ENCODE measurements at places on chromosomes 2 and 18.

DNA sequence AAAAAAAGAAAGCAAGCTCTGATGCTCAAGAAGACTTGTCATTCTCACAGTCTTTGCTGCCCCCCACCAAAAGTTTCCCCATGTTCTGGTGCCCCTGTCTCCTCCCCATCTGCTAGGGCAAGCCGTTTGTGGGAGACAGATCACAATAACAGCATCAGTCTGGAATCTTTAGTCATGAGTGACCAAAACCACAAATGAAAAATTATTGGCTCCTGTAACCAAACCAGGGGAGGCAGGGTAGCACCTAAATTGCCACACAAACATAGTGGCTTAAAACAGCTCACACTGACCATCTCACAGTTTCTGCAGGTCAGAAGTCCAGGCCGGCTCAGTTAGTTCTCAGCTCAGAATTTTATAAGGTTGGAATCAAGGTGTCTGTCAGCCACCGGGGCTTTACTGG is 9.1 kb upstream of the B3GNT7 start:
- no peak for DNase-seq

GRCh38 chr2:144147356-144147755 is 372.6 kb downstream of the ZEB2 start:
- no peak for DNase-seq

DNA sequence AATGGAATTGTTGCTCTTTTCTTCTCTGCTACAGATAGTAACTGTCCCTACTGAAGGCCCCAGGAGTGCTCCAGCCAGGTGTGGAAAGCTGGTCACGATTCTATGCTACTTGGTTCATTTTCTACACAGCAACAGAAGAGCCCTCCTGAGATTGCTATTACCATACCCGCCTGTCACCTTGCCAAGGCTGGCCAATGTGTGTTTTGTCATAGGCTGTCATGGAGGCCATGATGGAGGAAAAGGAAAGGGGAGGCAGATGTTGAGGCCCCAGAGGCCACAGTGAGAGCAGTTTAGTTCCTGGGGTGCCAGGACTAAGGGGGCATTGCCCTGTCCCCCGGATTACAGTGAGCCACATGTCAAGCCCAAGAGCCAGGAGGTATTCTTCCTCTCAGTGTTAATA is 952 bp downstream of the ELMOD3 start:
- DNase-seq = no peak

- DNase-seq = no peak
Measured at GRCh38 chr18:10114717-10115463, 201.1 kb downstream of the VAPA start.

DNA sequence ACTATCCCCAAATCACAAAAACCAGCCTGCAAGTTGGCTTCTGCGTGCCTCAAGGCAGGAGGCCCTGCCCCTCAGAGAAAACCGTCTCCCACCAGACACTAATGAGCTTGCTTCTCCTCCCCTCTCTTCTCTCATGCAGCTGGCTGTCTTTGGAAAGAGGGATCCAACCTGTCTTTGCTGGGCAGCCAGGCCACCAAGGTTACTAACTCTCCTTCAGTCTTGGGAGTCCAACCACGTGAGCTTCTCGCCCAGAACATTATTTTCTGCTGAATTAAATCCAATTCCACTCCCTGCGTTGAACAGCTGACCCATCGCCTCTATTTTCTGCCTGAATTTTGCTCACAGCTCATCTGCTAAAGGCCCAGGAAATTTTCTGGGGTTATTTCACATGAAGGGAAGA is 291.3 kb upstream of the NCKAP5 start:
- no peak for DNase-seq
